ENCODE measurements at places on chromosomes 5 and 9. TPM values are rescaled to one million over a fixed set of nuclear protein-coding genes. Genes with fewer than 3 reads are reported as not detected.

The ALDOB gene
- not detected for total RNA-seq

- no peak for DNase-seq
Observed at GRCh38 chr9:70114898-70115297, 71.2 kb downstream of the MAMDC2 start.

The ATOSB gene
- total RNA-seq, result 26.0 TPM

GRCh38 chr5:141867139-141867538, 11.1 kb downstream of the PCDH1 start:
- no peak for DNase-seq

The ASS1 gene
- total RNA-seq, result 299 TPM

DNA sequence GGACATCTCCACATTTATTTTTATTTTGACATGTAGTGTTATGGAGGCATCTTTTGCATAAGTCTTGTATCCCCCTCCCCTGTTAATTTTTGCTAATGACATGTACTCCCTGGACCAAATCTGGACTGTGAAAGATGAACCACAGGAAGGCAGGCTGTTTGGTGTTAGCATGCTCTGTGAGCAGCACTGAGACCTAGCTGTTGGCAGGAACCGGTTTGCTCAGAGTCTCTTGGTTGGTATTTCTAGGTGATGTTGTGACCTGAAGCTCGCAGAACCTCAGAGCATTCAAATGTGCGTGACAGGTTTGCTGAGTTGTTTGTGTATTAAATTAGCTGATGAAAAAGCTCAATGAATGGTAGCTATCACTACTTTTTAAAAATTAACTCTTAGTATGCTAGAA, 53.6 kb upstream of the PHF2 start:
- DNase-seq, result no peak

DNA sequence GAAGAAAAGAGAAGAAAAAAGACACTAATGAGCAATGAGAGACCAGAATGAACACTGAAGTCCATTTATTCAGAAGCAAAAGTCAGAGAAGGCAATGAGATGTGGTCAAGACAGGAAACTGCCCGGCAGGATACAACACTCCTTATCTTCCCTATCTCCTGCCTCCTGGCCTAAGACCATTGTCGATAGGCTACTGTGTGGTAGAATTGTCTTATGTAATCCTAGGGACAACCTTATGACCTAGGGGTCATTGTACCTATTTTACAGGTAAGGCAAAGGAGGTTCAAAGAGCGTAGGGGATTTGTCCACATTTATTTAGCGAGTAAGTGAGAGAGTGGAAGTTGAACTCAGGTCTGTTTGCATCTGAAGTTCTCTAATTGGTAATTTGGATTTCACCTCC, 63.0 kb upstream of the PTPN3 start:
- no peak for DNase-seq

- DNase-seq, result no peak
Observed at GRCh38 chr5:132465059-132465707, 25.4 kb downstream of the IRF1 start.

- no peak for DNase-seq
Observed at GRCh38 chr5:139251281-139251687, 42.3 kb upstream of the MATR3 start.

- DNase-seq, result no peak
Observed at GRCh38 chr9:33114746-33115145, 38.3 kb upstream of the SMU1 start.

GRCh38 chr9:107733523-107733894, 243.9 kb upstream of the KLF4 start:
- DNase-seq, result peak; percentile 68

GRCh38 chr9:136336156-136336870, 9.0 kb downstream of the GPSM1 start:
- DNase-seq, result no peak

DNA sequence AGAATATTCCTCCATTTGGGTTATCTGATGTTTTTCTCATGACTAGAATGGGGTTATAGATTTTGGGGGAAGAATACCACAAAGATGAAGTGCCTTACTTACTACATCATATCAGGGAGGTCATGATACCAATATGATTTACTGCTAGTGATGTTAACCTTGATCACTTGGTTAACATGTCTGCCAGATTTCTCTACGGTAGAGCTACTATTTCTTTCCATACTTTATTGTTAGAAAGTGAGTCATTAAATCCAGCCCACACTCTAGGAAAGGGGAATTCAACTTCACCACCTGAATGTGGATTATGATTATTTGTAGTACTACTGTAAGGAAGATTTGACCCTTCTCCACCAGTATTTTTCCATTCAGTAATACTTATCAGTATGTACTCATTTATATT, 64.7 kb downstream of the UBE2R2 start:
- DNase-seq, result peak; percentile 21

The ANKRD31 gene
- total RNA-seq, result 0.56 TPM

The CCDC187 gene
- total RNA-seq, result not detected

The COL5A1 gene
- total RNA-seq, result not detected

- no peak for DNase-seq
Observed at GRCh38 chr5:149301744-149302380, 30.2 kb downstream of the AFAP1L1 start.

- DNase-seq, result no peak
Observed at GRCh38 chr9:86521977-86522376, 167.8 kb upstream of the TUT7 start.

- DNase-seq, result no peak
Observed at GRCh38 chr9:32596096-32596865, 23.3 kb upstream of the NDUFB6 start.

GRCh38 chr5:102536323-102536928, 37.6 kb upstream of the SLCO6A1 start:
- peak; percentile 17 for DNase-seq

- no peak for DNase-seq
Observed at GRCh38 chr5:24606971-24607370, 37.8 kb downstream of the CDH10 start.

- no peak for DNase-seq
Observed at GRCh38 chr5:56561455-56561854, 253.9 kb upstream of the MAP3K1 start.

- DNase-seq, result no peak
Observed at GRCh38 chr9:133848471-133849109, 110.4 kb upstream of the SARDH start.

GRCh38 chr5:149938279-149938678, 6.3 kb downstream of the PDE6A start:
- DNase-seq, result peak; percentile 99

- DNase-seq, result no peak
Observed at GRCh38 chr5:127995556-127995955, 88.0 kb upstream of the SLC12A2 start.

DNA sequence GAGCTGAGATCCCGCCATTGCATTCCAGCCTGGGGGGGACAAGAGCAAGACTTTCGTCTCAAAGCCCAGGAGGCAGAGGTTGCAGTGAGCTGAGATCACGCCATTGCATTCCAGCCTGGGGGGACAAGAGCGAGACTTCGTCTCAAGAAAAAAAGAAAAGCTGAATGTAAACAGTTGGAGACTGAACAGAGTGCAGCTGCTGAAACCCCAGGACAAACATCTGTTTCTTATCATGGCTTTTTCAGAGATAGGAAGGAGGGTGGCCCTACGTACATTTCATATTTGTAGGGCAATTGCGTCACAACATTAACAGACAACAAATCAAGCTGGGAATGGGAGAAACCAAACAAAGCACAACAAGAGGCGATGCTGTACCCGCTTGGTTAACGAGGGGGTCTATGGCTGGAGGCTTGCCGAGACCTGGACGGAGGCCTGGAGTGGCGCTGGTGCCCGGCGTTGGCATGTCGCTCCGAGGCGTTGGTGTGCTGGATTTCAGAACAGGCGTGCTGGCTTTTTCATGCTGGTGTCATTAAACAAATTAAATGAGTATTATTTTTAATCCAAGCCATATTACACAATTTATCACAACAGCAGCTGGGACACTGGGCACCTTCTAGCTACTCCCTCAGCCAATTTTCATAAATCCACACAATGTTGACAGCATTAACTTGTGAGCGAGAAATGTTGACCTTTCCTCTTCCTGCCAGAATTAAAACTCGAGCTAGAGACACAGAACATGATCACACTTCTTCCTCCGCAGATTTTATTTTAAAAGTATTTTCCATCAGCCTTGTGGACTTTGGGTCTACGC, 76.1 kb downstream of the TLE1 start:
- DNase-seq, result no peak

GRCh38 chr5:133868946-133869518, 99.4 kb downstream of the C5orf15 start:
- DNase-seq, result peak; percentile 80

The KCNV2 gene
- not detected for total RNA-seq

DNA sequence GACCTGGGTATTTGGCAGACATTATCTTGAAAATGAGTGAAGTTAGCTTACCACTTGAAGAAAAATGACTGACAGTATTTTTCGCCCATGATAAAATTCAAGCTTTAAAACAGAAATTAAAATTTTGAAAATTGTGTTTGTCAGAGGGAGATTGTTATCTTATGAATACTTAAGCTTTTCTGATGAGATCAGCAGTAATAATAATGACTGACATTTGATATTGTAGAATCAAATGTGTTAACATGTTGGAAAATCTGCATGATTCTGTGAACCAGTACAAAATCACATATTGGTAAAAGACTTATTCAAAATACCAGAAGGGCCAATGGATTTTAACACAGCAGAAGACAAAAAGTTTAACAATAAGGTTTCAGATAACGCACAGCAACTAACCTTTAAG, 94.0 kb downstream of the MSX2 start:
- DNase-seq, result no peak

- no peak for DNase-seq
Observed at GRCh38 chr9:127534250-127534906, 77.7 kb upstream of the STXBP1 start.

GRCh38 chr9:133973111-133973790, 18.9 kb downstream of the VAV2 start:
- no peak for DNase-seq

- no peak for DNase-seq
Observed at GRCh38 chr9:97415146-97415545, 3.2 kb downstream of the TDRD7 start.

- DNase-seq, result no peak
Observed at GRCh38 chr9:79408617-79409016, 163.1 kb upstream of the TLE4 start.

GRCh38 chr5:117486879-117487391, 912.3 kb upstream of the SEMA6A start:
- peak; percentile 10 for DNase-seq

DNA sequence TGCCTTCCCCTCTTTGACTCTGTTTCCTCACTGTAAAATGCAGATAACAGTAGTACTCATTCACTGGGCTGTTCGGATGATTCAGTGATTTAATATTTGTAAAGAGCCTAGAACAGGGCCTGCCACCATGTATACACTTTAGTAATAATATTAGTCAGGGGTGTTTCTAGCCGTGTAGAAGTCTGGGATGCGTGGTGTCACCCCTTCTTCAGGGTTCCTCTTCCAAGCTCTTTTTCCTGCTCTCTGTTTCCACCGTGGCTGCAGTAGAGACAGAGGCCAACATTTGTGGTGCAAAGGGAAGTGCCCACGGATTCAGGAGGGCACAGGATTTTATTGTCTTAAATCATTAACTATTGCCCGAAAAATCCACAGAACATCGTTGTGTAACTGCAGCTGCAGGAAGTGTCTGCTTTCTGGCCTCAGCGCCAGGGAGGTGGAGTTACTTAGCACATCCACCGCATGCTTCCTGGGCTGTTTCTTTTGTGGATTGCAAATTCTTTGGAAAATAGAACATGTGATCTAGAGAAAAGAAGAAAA, 61.7 kb downstream of the TRIO start:
- peak; percentile 75 for DNase-seq

- no peak for DNase-seq
Observed at GRCh38 chr9:70291446-70291845, 32.7 kb downstream of the SMC5 start.

GRCh38 chr5:177470759-177471536, 2.5 kb downstream of the DBN1 start:
- no peak for DNase-seq

DNA sequence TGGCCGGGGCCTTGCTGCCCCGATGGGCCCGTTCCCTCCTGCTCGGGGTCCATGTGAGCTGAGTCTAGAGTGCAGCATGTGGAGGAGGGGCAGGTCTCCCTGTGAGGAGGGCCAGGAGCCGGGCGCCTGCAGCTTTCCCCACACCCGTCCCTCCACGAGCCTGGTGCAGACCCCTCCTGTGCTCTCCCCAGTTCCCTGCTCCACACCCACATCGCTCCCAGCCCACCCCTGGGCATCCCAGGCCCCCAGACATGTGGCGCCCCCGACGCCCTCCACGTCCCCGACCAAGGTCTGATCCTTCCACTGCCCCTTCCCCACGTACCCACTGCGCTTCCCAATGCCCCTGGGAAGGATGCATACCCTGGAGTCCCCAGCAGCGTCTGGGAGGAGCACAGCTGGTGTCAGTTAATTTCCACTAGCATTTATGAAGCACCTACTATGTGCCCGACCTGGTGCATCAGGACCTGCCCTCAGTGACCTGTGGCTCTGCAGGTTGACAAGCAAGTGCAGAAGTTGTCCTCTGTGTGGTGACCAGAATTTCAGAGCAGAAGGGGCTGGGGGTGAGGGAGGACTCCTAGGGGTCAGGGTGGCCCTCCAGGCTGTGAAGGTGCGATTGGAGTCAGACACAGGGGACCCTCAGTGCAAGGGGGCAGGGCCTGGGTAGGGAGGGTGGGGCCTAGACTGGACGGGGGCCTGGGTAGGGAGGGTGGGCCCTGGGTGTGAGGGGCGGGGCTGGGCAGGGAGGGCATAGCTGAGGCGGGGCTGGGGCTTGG, 10.8 kb upstream of the SLC6A18 start:
- no peak for DNase-seq

DNA sequence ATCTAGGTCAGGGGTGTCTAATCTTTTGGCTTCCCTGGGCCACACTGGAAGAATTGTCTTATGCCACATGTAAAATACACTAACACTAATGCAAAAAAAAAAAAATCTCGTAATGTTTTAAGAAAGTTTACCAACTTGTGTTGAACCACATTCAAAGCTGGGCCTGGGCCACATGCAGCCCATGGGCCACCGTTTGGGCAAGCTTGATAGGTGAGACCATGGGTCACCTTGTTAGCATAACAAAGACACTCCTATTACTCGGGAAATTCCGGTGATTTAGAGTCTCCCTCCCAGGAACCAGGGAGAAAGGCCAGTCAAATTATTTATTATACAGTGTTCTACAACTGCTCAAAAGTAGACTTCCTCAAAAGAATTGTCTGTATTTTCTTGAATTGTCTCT, 12.7 kb downstream of the RECK start:
- no peak for DNase-seq

GRCh38 chr5:54438620-54439389, 16.7 kb upstream of the HSPB3 start:
- DNase-seq, result no peak

The IRX2 gene
- 35.4 TPM for total RNA-seq

The KIF12 gene
- not detected for total RNA-seq

- no peak for DNase-seq
Observed at GRCh38 chr9:38390851-38391250, 1.7 kb upstream of the ALDH1B1 start.

The GLDC gene
- 2.9 TPM for total RNA-seq

The PCDHA9 gene
- 0.25 TPM for total RNA-seq

The GARIN3 gene
- not detected for total RNA-seq

DNA sequence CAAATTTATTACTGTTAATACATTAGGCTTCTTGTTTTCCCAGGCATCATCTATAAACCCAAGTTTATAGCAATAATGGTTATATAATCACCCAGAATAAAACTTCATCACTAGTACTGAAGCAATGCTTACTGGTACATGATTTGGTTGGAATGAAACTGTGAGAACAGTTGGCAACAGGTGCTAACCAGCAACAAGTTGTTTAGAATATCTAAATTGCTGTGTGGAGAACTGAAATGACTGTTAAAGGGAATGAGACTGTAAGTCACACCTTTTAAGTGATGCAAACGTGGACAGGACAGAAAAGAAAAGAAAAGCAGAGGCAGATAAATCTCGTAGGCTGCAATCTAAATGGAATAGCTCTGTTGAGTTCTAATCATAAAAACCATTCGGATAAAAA, 2.5 kb downstream of the YIPF5 start:
- no peak for DNase-seq

The SPATA31E1 gene
- not detected for total RNA-seq
